ENCODE measurements at places on chromosomes 6 and 20.

DNA sequence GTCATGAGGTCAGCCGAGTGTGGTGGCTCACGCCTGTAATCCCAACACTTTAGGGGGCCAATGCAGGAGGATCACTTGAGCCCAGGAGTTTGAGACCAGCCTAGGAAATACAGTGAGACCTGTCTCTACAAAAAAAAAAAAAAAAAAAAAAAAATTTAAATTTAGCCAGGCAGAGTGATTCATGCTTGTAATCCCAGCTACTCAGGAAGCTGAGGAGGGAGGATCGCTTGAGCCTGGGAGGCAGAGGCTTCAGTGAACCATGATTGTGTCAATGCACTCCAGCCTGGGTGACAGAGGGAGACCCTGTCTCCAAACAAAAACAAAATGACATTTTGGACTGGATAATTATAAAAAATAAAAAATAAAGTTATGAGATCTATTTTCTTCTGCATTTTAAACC, 56.2 kb downstream of the ADGRF1 start:
- no peak for DNase-seq

GRCh38 chr6:112431803-112432202, 84.7 kb downstream of the RFPL4B start:
- DNase-seq, result no peak

GRCh38 chr6:73085443-73085871, 139.8 kb downstream of the KHDC1L start:
- no peak for DNase-seq

DNA sequence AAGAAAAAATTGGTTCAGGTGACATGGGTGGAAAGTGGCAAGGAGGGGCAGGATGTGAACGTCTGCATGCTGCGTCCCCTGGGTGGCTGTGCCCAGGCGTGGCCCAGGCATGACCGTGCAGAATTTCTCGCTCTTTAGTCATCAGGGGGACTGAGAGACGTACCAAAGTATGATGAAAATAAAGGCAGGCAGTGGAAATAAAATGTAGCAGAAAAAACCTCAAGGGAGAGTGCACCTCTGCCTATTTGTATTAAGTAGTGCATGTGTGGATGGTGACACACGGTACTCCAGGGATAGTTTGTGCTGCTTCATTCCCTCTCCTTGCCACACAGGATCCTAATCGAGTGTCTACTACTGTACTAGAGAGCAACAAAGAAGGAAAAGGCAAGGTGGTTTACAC, 81.1 kb downstream of the ATP9A start:
- DNase-seq, result no peak

GRCh38 chr6:139955366-139956155, 581.1 kb upstream of the CITED2 start:
- no peak for DNase-seq

GRCh38 chr6:95081231-95081630, 496.1 kb upstream of the MANEA start:
- DNase-seq, result no peak

- no peak for DNase-seq
These were observed 7.8 kb downstream of the SGK1 start for GRCh38 chr6:134309983-134310605.

- DNase-seq, result no peak
These were observed 34.1 kb upstream of the PDE10A start for GRCh38 chr6:165697171-165697570.

GRCh38 chr6:50899306-50899870, 80.7 kb downstream of the TFAP2B start:
- DNase-seq, result peak; percentile 6

- DNase-seq, result no peak
These were observed 2.2 kb upstream of the OSER1 start for GRCh38 chr20:44212792-44213191.

DNA sequence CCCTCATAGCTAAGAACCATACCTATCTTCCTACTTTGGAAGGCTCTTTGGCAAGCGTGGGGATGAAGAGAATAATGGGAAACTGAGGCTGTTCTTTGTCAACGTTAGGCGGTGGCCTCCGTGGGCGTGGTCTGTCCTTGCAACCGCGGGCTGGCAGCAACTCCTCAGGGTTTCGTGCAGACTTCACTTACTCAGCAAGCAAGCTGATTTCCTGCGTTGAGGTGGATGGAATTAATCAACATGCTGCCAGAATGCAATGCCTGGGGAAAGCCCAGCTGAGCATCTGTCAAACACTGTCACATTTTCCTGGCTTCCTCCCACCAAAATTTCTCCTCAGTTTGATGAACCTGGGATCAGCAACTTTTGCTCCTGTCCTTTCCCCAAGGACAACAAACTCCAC, 9.2 kb upstream of the IL17F start:
- no peak for DNase-seq

- DNase-seq, result no peak
These were observed 6.4 kb downstream of the RPS12 start for GRCh38 chr6:132820629-132821381.

DNA sequence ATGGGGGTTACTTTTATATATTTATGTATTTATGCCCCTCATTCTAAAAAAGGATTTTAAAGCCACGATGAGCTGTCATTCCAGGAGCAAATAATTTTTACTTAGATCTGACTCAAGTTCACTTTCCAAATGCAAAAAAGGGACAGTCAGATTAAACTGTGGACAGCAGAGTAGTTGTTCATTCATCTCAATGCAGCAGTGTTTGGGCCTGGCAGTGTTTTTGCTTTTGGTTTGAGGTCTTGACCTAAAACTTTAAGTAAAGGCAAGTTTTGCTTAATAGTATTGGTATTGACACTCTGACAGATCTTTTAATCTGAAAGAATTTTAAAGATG, 13.9 kb downstream of the JARID2 start:
- DNase-seq, result no peak

DNA sequence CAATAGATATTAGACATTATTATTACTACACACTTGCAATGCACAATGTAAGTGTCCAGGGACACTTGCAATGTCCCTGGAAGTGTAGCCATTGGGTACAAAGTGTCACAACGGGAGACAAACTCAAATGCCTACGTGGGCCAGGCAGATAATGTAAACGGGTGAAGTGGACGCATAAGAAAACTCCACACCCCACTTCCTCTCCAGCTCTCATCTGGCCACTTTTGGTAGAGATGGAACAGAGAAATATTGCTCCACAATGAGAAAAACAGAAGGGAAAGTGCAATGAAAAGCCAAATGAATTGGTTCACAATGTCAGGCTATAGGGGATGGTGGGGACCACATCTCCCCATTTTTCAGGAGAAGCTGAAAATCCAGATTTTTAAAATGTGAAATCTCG, 9.4 kb downstream of the SULF2 start:
- DNase-seq, result no peak

- DNase-seq, result no peak
These were observed 91.6 kb downstream of the RAMACL start for GRCh38 chr6:166494757-166495486.

GRCh38 chr6:47098570-47098993, 56.5 kb upstream of the ADGRF1 start:
- DNase-seq, result peak; percentile 45

All from skeletal muscle cell (primary cell).